Activated CD8-positive, alpha-beta memory T cell treated with anti-CD3 and anti-CD28 coated beads, Interleukin-2, amount 50 U/mL, for 48 hours (primary cell): ENCODE measurements at places on chromosomes 16 and 17.

DNA sequence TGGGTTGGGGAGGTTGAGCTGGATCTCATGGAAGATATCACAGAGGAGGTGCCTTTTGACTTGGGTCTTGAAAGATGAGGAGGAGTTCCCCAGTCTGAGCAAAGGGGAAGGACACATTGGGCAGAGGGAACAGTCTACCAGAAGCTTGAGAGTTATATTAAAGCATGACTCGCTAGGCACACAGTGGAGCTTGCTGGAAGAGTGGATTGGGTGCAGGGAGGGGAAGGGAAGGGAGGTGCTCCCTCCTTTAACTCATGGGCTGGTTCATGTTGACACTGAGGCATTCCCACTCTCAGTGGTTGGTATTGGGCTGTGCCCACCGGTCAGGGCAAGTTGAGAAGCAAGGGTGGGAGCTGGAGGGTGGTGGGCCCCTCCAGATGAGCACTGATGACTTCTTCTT is 5.9 kb downstream of the TMEM98 start:
- DNase-seq = no peak

DNA sequence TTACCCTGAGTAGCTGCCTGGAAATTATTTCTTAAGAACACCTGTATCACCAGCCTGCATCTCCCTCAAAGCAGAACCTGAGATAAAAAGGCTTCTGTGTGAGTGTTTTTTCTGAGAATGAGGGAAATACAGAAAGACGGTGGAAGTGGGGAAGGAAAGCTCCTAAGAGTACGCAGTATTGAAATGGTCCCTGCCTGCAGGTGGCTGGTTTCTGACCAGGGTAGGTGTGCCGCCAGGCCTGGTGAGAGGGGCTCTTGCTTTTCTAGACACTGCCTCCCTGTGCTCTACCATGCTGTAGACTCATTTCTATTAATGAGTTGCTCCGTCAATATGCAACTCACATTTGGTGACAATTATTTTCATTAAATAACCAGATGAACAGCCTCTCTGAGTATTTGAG is 201.7 kb downstream of the MAP2K4 start:
- DNase-seq = no peak

DNA sequence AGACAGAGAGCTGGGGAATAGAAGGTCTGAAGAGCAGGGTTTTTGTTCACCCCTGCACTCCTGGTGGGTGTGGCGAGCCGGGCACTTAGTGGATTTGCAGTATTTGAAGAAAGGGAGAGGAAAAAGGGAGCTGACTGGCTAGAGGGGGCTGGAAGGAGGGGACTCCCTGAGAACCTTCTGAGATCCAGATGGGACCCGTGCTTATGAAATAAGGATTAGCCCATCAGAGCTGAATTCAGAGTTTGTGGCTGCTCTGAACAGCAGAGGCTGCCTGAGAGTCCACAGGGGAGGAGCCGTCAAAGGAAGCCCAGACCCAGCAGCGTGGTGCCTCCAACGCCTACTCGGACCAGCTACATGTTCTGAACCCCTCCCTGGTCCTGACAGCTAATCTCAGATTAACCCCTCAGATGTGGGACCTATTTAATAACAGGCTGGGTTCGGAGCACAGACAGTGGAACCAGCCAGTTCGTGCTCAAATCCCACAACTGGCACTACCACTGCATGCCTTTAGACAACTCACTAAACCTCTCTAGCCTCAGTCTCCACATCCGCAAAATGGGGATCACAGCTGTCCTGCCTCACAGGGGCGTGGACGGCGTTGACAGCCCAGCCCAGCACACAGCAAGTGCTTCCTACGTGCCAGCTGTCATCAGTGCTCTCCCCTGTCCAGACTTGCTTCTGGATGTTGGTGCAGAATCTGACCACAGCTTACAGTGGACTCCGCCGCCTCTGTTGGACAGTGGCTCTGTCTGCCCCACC is 70.6 kb downstream of the DYNLRB2 start:
- DNase-seq = no peak

DNA sequence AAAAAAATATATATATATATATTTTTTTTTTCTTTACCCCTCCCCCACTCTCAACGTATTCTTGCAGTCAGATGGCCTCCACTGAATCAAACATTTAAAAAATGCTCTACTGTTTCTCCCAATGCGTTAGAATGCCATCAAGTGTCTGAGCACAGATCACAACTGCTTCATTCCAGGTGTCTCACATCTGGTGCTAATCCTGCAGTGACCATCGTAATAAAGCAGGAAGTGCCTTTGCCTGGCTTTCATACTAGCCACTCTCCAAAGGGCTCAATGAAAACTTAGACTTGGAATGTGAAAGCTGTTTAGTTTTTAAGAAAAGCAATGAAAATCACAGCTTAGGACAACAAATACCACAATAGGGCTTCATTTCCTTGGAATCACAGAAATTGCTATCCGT is 37.2 kb downstream of the SKAP1 start:
- DNase-seq = no peak

DNA sequence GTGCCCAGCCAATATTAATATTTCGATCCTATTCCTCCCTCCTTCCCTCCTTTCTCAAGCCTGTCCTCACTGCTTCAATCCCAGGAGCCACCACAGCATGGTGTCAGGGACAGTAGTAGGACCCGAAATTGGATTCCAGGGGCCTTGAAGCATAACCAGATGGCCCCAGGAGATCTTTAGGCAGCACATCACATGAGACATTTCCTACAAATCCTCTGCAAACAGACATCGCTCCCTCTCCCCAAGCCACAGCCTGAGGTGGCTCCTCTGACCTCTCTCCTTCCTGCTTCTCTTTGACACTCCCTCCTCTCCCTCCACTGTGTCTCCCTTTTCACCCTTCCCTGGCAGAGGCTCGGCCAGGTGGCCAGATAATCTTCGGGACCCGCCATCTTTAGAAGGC is 76.6 kb downstream of the BMERB1 start:
- DNase-seq = no peak

GRCh38 chr16:86228713-86229112 is 281.6 kb upstream of the FOXF1 start:
- no peak for DNase-seq

DNA sequence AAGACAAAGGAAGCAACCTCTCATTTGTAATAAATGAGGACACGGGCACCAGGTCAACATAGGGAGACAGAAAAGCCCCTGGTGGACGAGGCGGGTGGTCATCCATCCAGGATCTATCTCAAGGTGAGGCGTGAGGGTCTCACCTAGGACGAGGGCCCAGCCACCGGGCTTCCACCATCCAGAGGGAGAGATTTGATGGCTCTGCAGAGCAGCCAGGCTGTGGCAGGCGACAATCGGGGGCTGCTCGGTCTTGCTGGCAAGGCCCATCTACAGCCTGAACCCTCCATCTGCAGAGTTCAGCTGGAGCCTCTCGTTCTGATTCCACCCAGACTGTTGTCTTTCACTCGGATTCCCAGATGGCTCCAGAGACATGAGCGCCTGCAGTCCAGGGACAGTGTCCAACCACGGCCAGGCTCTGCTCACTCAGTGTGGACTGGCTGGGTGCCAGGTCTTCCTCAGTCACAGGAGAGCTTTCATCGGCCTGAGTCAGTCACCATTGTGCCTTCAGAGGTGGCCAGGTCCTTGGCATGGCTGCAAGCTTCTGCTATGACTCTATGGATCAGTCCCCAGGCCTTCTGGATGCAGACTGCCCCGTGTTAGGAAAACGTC is 5.9 kb downstream of the LITAFD start:
- no peak for DNase-seq

DNA sequence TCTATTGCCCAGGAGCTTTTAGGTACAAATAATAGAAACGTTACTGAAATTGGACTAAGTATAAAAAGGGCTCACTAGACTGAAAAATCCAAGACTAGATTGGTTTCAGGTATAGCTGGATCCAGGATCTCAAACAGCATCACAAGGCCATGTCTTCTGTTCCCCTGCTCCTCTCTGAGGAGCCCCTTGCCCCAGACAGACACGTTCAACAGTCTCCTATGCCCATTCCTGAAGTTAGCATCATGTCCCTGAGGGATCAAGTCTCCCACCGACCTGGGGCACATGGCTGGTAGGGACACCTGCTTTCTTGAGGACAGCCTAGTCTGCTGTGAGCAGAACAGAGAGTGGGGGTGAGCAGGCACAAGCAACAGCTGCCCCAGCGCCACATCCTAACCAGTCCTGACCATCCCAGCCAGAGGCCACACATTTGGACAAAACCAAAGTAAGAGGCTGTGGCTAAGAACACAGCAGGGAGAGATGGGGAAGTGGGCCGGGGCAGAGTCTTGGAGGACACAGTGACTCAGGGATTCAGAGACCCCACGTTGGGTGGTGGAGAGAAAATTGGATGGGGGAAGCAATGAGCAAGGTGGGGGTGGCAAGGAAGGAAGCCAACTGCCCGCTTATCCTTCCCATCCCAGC is 10.5 kb upstream of the MMP2 start:
- DNase-seq = no peak

- DNase-seq = no peak
Measured at GRCh38 chr17:53033297-53033696, 789.4 kb upstream of the KIF2B start.

DNA sequence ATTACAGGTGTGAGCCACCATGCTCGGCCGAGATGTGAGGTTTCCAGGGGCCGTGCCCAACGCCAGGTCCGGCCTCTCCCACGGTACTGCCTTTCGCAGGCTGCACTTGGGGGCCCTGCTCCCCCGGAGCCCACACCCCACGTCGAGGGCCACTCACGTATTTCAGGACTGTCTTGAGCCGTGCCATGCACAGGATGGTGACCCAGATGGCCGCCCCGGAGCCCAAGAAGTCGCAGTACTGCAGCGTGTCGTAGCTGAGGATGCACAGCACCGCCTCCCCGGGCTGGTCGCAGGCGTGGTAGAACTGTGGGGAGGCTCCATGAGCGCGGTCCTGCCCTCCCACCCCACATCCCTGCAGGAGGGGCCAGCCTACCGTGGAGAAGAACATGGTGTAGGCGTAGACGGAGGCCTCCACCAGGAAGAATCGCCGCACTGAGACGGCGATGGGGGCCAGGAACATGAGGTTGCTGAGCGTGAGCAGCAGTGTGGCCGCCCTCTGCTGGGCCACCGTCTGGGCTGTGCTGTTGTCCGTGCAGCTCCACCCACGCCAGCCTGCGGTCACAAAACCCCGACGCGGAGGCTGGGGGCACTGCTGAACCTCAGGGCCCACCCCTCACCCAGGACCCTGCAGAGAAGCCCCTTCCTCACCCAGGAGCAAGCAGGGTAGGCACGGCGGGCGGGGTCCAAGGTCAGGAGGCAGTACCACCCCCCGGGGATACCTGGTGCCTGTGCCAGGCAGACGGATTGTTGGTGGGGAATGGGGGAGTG is 3.7 kb upstream of the MRPL28 start:
- no peak for DNase-seq

GRCh38 chr17:76885894-76886290 is 17.7 kb downstream of the MGAT5B start:
- DNase-seq = no peak

- DNase-seq = peak; percentile 30
Measured at GRCh38 chr16:66265048-66265415, 101.5 kb upstream of the CDH5 start.

GRCh38 chr16:79687249-79688130 is 87.0 kb upstream of the MAF start:
- DNase-seq = no peak

DNA sequence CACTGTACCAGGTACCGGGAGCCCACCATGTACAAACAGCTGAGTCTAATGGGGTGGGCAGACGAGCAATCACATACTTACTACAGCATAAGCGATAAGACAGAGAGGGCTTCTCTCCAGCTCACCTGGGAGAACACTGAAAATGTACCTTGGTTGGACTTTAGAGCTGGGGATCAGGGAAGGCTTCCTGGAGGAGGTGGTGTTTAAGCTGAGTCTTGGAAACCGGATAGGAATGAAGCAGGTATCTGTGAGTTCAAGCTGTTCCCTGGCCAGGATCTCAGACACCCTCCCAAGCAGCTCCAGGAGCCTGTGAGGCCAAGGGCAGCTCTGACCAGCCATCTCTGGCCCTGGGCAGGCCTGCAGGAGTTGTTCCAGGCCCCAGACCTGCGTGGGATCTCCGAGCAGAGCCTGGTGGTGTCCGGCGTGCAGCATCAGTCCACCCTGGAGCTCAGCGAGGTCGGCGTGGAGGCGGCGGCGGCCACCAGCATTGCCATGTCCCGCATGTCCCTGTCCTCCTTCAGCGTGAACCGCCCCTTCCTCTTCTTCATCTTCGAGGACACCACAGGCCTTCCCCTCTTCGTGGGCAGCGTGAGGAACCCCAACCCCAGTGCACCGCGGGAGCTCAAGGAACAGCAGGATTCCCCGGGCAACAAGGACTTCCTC is 8.0 kb upstream of the SERPINF1 start:
- no peak for DNase-seq
